ENCODE measurements at places on chromosomes 2 and 18.
A peak's percentile ranks its signal among the peaks of the same experiment; 100 is the strongest.

GRCh38 chr18:80246445-80247392 lies 595 bp downstream of the PARD6G start:
- no peak for DNase-seq

GRCh38 chr2:7867867-7868266 lies 814.0 kb upstream of the ID2 start:
- no peak for DNase-seq

- DNase-seq = peak; percentile 72
These were observed 86.8 kb upstream of the DNER start for GRCh38 chr2:229800997-229801754.

- DNase-seq = peak; percentile 72
These were observed 2.5 kb downstream of the VIT start for GRCh38 chr2:36698993-36699392.

- DNase-seq = no peak
These were observed 201.8 kb upstream of the FN1 start for GRCh38 chr2:215637651-215638050.

- DNase-seq = no peak
These were observed 13.5 kb downstream of the RASGRP3 start for GRCh38 chr2:33489835-33490431.

DNA sequence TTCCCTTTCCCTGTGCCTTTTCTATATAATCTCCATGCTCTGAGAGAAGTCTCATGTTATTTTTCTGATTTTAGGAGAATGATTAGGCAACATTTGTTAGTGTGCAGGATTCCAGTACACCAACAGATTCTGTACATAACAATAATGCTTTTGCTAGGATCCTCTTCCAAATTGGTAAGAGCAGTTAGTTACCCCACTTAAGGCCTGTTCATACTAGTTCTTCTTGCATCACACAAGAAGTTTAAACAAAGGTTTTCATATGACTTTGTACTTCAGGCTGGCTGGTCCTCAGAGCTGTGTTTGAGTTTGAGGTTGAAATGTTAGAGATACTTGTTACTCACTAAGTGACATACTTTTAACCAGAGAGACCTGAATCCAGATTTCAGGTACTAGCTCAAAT lies 686.9 kb upstream of the NRXN1 start:
- no peak for DNase-seq

DNA sequence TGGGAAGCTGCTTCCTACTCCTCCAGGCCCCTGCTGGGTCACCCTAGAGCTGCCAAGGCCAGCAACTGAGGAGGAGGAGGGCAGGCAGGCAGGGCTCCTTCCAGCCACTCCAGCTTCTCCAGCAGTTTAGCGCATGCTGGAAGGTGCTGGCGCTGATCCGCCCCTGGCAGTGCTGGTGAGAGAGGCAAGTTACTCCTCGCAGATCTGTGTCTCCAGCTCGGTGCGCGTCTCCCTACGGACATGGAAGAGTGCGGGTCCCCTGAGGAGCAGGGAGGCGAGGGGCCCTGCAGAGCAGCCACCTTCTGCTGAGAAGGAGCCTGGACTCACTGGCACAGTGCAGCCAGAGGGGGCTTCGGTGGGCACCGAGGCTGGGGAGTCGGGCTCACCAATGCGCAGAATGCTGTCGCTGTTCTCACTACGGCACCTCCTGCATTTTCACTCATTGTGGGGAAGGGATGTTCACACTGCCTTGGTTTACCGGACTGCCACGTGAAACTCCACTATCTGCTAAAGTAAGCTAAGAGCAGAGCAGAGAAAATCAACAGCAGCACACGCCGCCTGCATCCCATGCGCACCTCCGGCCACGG lies 206.0 kb downstream of the HDAC4 start:
- DNase-seq = peak; percentile 59

DNA sequence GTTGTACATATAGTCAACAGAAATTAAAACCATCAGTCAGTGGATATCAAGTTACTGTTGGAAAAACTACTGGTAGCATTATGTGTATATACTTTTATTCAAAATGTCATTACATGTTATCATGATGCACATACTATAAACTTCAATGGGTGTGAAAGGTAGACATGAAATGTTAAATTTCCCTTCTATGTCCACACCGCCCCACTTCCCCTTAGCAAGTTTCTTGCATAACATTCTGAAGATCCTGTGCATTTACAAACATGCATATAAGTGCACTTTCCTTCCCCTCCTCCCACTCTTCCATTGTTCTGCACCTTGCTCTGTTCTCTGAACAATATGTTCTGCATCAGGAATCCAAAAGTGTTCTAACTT lies 16.6 kb upstream of the HK2 start:
- DNase-seq = no peak

GRCh38 chr2:25539136-25539535 lies 134.2 kb downstream of the DTNB start:
- DNase-seq = no peak

All from tibial artery (tissue), 4 donors.